HFFc6 (cell line): ENCODE measurements at places on chromosomes 12 and 14. TPM values are rescaled to one million over a fixed set of nuclear protein-coding genes. Genes with fewer than 3 reads are reported as not detected.
A peak's percentile ranks its signal among the peaks of the same experiment; 100 is the strongest.

TMEM30B gene
- total RNA-seq, result not detected in 2 replicates

GRCh38 chr14:52871606-52872005, 79.2 kb downstream of the FERMT2 start:
- peak; percentile 47 for DNase-seq

DNA sequence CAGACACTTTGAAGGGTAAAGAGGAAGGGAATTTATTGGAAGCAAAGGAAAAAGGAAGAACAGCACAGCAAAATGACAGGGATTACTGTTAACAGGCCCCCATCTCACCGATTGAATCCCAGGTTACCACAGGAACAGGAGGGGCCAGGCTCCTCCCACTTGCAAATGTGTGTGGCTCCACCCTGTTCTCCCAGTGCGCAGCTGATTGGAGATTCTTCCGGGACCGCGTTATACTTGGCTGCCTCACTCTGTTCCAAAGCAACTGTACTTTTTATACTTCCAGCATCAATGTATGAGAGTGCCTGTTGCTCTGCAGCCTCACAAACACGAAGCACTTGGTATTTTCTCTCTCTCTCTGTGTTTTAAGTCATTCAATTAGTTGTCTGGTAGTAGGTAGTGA, 273.6 kb upstream of the MDGA2 start:
- no peak for DNase-seq

DNA sequence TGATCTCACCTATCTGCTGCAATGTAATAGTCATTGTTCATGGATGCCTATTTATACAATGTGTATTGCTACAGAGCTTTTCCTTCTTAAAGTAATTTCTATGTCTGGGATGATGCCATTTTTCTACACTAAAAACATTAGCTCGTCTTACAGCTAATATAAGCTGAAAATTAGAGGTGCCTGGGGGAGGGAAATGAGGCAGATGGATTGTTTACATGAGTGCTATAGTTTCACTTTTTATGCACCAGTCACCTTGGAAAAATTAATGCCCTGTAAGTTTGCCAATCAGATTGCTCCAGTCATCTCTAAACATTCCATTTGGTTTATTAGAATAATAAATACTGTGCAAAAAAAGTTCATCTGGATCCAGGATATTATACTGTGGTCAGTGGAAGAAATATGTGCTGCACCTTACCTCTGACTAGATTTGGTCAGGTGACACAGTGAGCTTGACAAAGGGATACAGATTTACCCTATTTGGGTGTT, 436.2 kb downstream of the RAD51B start:
- peak; percentile 75 for DNase-seq

- no peak for DNase-seq
Observed at GRCh38 chr12:119036878-119037825, 55.8 kb downstream of the SRRM4 start.

DNA sequence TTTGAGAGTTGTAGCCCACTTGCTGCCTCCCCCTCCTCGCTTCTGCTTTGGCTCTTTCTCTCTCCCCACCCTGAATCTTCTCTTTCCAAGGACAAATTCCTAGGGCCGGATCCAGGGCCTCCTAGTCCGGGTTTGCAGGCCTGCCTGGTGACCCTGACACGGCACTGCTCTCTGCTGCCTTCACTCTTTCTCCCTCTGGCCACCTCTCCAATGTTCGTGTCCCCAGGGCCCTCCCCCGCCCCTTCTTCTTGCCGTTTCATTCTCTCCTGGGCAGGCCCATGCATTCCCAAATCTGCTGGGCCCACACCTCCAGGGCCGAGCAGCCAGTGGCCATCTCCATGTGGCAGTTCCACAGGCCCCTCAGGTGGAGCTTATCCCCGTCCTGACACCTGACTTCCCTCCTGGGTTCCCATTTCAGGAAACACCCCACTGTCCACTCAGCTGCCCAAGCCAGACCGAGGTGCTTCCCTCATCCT, 34.0 kb upstream of the CORO1C start:
- no peak for DNase-seq

DCD gene
- total RNA-seq, result not detected in 3 replicates

- no peak for DNase-seq
Observed at GRCh38 chr14:92373336-92373735, 50.4 kb downstream of the SLC24A4 start.

- peak; percentile 55 for DNase-seq
Observed at GRCh38 chr14:104977681-104978653, at the start of gene AHNAK2. TSS of gene AHNAK2 (minus strand) at chr14:104978374. CDS start at chr14:104978237, 137 bp downstream.

GRCh38 chr12:27276275-27276674, 32.2 kb downstream of the STK38L start:
- no peak for DNase-seq

DNA sequence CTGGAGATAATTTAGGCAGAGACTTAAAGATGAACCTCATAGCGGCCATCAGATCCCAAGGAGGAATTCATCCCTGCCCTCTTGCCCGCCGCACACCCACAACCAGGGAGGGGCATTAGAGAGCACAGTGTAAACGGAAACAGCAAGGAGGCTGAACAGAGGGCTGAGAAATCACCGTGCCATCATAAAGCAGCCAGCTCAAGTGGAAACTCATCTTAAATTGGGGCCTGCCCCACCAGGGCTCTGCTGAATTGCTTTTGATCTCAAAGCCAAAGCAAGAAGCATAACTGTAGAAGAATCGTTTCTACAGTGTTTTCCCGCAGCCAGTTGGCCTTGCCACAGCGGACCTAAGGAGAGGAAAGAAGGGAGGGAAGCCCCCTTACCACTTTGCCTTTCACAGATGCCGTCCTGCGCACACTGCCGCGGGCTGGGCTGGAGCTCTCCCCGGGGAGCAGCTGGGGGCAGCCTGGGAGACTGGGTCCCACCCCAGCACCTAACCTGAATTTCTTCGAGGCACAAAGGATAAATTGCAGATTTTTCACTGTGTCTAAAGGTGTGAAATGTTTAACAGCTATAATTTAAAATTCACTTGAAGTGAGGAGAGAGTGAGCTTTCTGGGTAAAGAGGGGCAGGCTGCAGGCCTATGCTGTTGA, 51.8 kb upstream of the MMP17 start:
- no peak for DNase-seq

GRCh38 chr14:92505826-92506225, 7.8 kb upstream of the RIN3 start:
- DNase-seq, result no peak

GRCh38 chr12:9256341-9256740, 48.1 kb upstream of the PZP start:
- DNase-seq, result no peak

GRCh38 chr12:93793983-93794382, 116.8 kb downstream of the CRADD start:
- peak; percentile 72 for DNase-seq

DNA sequence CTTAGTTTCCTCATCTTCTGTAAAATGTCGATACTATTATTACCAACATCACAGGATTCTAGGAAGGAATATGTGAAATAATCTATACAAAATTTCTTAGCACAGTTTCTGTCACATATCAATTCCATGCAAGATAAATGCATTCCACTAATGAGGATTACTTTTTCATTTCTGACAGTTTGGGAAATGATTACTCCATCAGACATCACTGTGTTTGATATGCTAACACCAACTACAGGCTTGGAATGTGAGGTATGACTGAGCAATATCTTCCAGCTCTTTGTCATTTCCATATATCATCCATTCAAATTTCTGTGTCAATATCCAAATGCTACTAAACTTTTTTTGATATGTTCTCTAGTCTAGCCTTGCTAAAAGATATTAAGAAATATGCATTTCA, 111.2 kb upstream of the PTPRQ start:
- no peak for DNase-seq

CAPZA3 gene
- total RNA-seq, result not detected in 3 replicates

NPAS3 gene
- total RNA-seq, result not detected in 3 replicates

DNA sequence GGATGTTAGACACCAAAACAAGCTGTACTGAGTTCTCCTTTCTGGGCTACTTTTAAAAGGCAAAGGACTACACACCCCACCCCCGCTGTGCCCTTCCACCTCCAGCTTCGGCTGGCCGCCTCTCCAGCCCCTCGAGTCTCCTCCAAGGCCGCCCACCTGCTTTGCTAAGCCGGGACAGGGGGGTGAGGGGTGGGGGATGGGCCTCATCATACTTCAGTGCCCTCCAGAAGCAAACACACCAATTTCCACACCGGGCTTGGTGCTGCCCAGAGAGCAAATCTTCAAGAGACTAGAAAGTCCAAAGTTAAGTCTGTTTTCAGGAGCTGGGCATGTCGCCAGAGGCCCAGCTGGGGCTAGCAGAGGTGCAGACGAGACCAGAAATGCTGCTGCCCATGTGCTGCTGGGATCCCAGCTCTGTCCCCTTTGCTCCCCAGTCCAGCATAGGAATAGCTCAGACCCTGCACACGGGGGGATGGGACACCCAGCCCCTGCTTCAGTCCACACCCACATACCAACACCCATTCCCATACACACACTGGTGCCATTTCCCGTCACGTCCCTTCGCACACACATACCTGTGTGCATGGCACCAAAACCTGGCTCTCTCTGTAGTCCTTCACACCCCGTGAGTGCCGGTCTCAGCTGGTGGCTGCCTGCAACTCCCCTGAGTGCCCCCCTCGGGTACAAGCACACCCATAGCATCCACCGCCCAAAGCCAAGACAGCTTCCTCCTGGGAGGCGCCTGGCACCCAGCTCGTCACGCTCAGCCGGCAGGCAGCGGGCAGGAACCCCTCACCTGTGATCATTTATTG, 1.0 kb downstream of the SLC6A12 start:
- DNase-seq, result no peak

KRT82 gene
- total RNA-seq, result not detected in 3 replicates

GRCh38 chr14:95531473-95531872, 3.4 kb upstream of the GLRX5 start:
- peak; percentile 74 for DNase-seq

PZP gene
- total RNA-seq, result not detected in 2 replicates

GRCh38 chr14:95407354-95407753, 87.6 kb upstream of the CLMN start:
- no peak for DNase-seq

LALBA gene
- not detected in 3 replicates for total RNA-seq

- DNase-seq, result no peak
Observed at GRCh38 chr12:132558861-132559623, 51.3 kb downstream of the LRCOL1 start.

DNA sequence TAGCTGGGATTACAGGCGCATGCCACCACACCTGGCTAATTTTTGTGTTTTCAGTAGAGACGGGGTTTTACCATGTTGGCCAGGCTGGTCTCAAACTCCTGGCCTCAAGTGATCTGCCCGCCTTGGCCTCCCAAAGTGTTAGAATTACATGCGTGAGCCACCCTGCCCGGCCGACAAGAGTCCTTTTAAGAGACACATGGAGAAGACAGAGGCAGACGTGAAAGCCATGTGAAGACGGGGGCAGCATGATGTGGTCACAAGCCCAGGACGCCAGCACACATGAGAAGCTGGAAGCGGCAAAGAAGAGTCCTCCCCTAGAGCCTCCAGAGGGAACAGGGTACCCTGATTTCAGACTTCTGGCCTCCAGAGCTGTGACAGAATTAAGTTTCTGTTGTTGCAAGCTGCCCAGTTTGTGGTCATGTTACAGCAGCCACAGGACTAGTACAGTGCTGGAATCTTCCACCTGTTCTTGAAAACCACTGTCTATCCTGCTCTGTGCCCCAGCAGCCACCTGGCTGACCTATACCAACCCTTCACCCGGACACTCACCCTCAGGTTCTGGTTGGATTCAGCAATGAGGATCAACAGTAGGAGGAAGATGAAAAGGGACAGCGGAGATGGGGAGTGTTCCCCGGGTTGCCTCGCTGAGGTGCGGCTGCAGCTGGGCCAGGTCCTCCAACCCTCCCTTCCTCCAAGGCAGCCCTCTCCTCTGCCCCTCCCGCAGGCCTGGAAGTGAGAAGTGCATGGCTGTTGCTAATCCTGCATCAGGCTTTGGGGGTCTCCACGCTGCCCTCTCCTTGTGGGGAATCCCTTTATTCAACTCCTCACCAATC, 16.9 kb downstream of the VPS37B start:
- no peak for DNase-seq

DNA sequence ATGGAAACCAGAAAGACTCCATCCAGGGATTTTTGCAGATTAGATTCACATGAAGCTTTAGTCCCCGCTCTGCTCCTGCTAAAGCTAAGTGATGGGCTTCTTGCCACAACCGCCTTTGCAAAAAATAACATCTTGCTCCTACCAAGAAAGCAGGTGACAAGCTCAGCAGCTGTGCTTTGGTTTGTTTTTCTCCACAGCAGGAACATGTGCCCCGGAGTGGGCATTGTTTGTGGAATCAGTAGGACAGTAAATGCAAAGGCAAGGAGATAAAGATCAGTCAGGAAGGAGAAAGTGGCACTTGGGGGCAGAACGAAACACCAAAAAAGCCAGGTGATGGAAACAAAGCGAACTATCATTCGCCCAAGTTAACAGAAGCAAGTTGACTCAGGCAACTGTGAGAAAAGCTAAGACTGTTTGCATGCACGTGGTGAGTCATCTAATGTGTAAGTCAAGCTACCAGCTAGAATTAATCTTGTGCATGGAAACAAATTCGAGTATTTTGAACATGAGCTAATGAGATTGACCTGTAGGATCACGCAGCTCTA, 165.5 kb upstream of the PLXNC1 start:
- DNase-seq, result peak; percentile 68

GRCh38 chr14:92463141-92463540, 50.4 kb upstream of the RIN3 start:
- no peak for DNase-seq

- no peak for DNase-seq
Observed at GRCh38 chr12:94795044-94795443, 144.7 kb upstream of the TMCC3 start.

DNA sequence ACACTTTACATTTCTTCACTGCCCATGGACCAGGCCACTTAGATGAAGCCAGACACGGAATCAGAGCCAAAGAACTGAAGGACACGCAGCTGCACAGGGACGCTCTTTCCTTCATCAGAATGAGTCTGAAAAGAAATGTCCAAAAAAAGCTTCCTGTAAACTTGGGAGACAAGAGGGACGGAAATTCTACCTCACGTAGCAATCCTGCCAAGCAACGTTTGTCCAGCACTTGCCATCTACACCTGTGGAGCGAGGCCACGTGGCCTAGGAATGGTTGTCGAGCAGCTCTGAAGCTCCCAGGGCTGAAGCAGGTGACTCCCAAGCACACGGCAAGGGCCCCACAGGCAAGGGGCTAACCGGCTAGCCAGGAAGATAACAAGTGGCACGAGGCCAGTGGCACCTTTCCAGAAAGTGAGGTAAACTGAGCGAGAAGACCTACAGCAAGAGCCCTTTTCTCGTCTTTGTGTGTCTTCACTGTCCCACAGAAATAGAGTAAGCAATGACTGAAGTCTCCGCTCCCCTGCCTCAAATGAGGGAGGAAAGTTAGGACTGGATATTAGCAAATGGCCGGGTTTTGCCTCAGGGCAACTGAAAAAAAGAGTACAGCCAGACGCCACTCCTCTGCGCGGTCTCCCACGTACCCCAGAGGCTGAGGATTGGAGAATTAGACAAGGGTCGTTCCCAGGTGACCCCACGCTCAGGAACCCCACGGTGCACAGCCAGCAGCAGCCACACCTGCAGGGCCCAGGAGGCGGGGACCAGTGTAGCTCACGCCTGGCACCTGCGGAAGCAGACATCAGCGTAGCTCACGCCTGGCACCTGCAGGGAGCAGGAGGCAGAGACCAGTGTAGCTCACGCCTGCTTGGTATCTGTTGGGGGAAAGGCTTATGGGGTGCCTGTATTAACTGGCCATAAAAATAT, 7.7 kb downstream of the ZNF605 start:
- DNase-seq, result no peak
